ENCODE measurements at places on chromosomes 16 and 17.

- no peak for DNase-seq
Measured at GRCh38 chr16:27759301-27759871, 209.4 kb downstream of the KATNIP start.

DNA sequence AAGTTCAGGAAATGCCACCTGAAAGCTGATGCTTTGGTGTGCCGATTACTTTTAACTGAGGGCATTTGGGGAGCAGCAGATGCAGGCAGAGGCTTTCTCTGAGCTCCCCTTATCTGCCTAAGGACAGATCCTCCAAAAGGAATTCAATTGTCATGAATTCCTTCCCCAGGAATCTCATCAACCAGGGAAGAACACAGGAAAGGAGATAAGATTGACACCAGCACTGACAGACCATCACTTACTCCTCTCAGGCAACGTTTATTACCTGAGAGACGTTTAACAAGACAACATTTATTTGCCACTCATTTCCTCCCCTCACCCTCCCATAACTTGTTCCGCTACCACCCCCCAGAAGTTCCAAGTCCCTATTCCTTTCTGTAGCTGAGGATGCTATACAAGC, 17.6 kb upstream of the CDRT4 start:
- no peak for DNase-seq

- DNase-seq = no peak
Measured at GRCh38 chr17:34616148-34616547, 36.8 kb downstream of the TMEM132E start.

GRCh38 chr16:1282324-1282973, 26.6 kb downstream of the TPSD1 start:
- DNase-seq = no peak

DNA sequence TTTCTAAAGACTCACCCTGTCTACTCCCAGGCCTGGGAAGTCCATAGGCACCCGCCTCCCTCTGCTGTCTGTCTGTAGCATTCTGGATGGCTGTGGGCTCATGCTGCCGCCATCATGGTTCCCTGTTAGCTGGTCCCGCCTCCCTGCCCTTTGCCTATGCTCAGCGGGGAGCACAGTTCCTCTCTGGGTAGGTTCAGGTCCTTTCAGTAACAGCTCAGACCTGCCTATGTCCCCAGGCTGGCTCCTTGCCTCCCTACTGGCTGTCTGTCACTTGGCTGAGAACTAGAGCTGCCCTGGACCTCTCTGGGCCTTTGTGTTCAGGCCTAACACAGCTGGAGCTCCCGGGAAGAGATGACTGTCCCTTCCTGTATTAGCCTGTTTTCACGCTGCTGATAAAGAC, 317.9 kb downstream of the SNX29 start:
- no peak for DNase-seq

GRCh38 chr16:84511180-84511800, 6.8 kb upstream of the MEAK7 start:
- DNase-seq = peak; percentile 60

DNA sequence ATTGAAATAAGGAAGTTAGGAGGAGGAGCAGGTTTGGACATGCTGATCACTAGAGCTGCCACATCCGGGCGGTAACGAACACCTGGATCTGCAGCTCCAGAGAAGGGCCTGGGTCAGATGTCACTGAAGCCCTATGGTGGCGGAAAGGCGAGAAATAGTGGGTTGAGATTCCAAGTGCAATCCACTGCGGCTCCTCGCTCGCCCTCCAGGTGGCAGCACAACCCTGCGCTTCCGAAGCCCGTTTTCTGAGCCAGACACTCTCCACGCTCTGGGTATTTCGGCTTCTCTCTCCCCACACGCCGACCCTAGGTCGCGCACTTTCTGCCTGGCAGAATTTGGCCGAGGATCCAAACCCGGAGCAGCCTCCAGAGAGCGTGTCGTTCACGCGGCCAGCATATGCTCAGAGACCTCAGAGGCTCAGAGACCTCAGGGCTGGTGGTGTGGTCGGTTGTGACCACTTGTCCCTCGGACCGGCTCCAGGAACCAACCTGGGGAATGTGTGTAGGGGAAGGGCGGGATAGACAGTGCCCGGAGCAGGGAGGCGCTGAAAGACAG, 922 bp upstream of the SLC2A4 start:
- DNase-seq = no peak

GRCh38 chr17:40283662-40284061, 4.0 kb upstream of the CDC6 start:
- DNase-seq = no peak

Measured in NCI-H187 treated with DMSO at 0.1 percent for 48 hours (cell line).